Cardiac muscle cell (in vitro differentiated cells and primary cell): ENCODE measurements at places on chromosomes 11 and 22.

- peak; percentile 88 for DNase-seq
Observed at GRCh38 chr22:31474743-31475142, 14.9 kb downstream of the EIF4ENIF1 start.

DNA sequence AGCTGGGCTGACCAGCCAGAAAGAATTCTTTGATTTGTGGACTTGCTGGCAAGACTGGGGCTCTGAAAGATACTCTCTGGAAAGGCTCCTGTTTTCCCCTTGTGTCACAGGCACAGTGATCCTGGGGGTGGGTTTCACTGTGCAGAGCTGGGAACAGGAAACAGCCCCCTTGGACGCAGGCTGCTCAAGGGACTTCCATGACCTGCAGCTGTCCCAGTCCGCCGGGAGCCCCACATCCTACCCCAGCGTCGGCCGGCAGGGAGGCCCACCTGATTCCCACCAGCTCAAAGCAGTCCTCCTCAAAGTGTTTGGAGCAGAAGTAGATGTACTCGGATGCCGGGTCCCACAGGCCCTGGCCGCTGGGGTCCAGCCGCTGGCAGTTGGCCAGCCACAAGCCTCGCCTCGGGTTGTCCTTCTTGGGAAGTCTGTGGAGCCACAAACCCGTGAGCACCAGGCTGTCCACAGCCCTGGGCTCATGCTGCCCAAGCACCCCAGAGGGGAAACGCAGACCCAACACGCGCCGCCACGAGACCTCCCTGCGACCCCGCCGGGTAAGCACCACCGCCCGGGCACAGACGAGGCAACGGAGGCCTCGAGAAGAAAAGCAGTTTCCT is 824 bp downstream of the THAP7 start:
- no peak for DNase-seq

DNA sequence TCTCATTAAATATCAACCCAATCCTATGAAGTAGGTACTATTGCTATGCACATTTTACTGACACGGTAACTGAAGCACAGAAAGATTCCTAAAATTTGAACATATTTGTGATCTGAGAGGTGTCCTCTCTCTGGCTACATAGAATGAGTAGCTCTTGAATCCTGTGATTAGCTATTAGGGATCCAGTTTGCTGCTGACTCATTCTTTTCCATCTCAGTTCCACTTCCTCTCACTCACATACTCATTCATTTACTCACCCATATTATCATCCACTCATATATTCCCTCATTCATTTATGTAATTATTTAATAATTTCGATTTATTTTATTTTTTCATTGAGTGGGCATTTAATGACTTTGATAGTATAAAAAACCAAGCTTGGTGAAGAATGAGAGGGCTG is 42.7 kb downstream of the OR5B17 start:
- DNase-seq, result no peak

DNA sequence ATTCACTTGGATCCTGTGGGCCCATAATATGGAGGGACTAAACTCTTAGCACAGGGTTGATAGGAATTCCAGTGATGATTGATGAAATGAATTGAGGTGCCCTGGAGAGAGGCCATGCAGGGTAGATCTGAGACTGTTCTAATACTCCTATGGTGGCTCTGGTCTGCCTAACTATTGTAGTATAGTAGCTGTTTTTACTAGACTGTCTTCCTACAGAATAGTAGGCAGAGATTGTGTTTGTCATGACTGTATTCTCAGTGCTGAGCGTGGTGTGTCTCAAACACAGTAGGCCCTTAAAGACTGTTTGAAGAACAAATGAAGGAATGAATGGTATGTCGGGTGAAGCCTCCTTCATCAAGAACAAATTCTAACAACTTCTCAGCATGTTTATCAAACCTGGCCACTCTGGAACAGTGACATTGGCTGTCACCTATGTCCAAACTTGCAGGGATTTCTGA is 107.0 kb upstream of the SESN3 start:
- DNase-seq, result no peak

DNA sequence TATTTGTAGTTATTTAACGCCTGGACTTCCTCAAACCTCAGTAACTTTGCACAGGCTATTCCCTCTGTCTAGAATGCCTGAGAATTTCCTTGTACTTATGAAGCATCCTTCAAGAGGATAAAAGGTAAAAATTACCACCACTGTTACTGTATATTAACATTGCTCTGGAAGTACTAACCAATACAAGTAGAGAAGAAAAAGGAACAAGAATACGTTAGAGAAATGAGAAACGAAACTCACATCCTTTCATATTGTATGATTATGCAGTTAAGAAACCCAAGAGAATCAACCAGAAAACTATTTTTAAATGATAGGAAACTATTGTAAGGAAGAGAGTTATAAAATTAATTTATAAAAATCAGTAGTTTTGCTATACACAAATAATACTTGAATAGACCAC is 48.2 kb upstream of the OR5P2 start:
- no peak for DNase-seq

GRCh38 chr11:27282806-27283205 is 80.2 kb downstream of the CCDC34 start:
- peak; percentile 57 for DNase-seq

GRCh38 chr11:126048197-126048596 is 14.5 kb downstream of the CDON start:
- DNase-seq, result no peak

DNA sequence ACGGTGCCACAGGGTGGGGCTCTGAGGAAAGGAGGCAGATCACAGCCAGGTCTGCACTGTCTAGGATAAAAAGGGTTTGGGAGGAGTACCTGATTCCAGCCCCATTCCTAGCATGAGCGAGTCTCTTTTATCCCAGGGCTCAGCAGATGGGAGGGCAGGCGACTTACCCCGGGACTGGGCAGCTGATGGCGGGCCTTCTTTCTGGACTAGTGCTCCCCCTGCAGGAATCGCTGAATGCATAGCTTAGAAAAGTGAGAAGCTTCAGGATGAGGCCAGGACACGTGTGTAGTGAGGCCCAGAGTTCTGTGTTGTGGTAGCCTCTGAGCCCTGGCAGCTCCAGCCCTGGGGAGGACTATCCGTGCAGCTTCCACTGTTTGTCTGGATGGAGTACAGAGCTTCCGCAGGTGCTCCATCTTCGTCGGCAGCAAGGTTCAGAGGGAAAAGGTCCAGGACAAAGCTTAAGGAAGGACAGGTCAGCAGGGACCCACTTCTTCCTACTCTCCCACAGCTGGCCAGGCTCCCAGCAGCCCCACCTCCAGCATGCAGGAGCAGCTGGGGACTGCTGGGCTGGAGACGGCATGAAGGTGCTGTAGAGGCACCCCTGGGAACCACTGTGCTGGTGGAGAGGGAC is 30.4 kb downstream of the COMMD9 start:
- DNase-seq, result peak; percentile 89

- peak; percentile 92 for DNase-seq
Observed at GRCh38 chr22:37229012-37229804, 14.9 kb downstream of the RAC2 start.

DNA sequence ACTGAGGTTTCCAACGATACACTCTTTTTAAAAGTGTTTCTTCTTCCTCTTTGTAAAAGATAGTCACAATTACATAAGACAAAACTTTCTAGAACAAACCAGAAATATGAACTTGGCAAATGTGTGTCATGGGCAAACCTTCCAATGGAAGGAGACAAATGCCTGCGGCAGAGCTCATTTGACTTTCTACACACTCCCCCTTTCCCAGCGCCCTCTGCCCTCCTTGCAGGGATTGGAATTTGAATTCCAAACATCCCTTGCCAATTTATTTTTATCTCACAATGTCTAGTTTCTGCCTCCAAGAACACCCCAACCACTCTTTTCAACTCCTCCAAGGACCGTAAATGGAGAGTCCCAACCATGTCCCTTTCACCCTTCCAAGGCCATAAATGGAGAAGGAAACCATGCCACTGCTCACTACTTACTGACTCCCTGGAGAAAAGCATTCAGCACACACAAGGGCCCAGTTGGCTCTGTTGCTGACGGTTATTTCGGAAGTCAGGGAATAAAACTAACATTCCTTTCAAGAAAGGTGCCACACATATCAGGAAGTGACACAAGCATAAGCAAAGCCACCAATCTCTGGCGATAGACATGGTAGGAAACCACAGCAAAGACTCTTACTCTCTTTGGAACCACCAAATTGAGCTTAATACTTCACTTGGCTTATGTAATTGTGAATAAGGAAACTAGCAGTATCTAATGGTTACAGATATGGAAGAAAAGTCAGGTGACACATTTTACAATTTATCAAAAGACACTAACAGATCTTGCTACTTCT is 15.0 kb upstream of the ESAM start:
- no peak for DNase-seq
